Coronary artery (tissue), 2 donors: ENCODE measurements at places on chromosomes 13 and 19.

DNA sequence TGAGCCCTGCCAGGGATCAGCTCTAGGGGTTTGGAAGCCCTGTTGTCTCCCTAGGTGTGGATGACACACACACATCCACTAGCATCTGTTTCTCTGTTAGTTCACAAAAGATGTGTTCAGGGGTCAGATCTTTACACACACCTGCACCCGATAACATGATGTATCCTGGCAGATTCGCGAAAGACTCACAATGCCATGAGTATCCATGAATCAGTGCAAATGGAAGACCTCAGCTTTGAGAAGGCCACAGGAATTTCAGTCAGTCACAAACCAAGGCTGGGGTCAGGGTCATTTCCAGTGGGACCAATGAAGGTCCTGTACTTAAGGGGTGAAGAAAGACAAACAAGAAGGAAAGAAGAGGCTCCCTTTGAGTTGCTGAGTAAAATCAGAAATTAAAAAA, 898.2 kb downstream of the UQCRFS1 start:
- no peak for DNase-seq

DNA sequence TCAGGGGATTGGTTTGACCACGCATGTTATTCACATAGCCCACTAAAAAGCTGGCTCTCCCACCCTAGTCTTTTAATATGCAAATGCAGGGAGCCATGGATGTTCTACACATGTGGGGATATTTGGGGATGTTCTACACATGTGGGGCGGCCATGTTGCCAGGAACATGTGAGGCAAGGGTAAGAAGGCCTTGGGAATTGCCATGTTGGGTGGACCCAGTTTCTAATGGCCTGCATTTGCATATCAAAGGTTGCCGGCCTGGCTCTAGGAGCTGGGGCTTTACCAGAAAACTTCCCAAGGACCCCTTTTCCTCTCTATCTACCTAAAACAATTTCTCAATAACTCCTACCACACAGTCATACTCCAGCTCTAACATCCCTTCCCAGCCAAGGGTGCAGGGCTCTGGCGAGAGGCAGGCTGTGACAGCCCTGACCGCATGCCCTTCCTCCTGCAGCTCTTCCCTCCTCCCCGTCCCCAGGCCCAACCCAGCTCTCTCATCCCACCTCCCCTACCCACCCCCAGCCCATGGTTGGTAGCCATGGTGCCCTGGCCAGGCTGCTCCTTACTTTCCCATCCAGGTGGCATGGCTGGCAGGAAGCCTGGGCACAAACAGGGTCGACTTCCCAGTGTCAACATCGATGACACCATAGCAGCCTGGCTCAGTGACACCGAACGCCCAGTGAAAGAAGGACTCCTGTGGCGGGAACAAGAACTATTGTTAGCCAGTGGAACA, 11.0 kb downstream of the PEPD start:
- DNase-seq: no peak

- no peak for DNase-seq
These were observed 714 bp downstream of the POLRMT start for GRCh38 chr19:632579-633067.

- DNase-seq: no peak
These were observed 155.7 kb downstream of the TNFRSF19 start for GRCh38 chr13:23725922-23726321.

GRCh38 chr13:99313501-99313900, 6.3 kb upstream of the GPR183 start:
- DNase-seq: no peak

- no peak for DNase-seq
These were observed 231.2 kb downstream of the ZIC5 start for GRCh38 chr13:99740251-99740979.

GRCh38 chr13:91356919-91357612, 9.6 kb downstream of the MIR17HG start:
- no peak for DNase-seq

GRCh38 chr13:98252931-98253470, 75.9 kb upstream of the RNF113B start:
- peak; percentile 4 for DNase-seq

DNA sequence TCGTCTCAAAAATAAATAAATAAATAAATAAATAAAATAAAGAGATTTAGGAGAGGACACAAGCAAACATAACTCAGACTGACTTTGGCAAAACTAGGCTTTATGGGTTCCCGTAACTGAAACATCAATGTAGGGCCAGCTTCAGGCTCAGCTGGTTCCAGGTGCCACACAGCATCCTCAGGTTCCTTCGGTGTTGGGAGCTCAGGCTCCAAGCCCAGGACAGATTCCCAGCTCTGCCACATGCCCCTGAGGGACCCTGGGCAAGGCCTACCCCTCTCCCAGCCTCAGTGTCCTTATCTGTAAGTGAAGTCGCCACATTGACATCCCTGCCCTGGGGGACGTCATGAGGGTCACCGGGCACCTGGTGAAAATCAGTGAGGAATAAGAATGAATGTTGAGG, 18.7 kb downstream of the MISP start:
- no peak for DNase-seq

GRCh38 chr13:40987606-40988280, 31.4 kb downstream of the ELF1 start:
- no peak for DNase-seq

GRCh38 chr13:104993708-104994107, 1541.8 kb downstream of the EFNB2 start:
- no peak for DNase-seq

- no peak for DNase-seq
These were observed 91.0 kb upstream of the RAP2A start for GRCh38 chr13:97342936-97343335.

DNA sequence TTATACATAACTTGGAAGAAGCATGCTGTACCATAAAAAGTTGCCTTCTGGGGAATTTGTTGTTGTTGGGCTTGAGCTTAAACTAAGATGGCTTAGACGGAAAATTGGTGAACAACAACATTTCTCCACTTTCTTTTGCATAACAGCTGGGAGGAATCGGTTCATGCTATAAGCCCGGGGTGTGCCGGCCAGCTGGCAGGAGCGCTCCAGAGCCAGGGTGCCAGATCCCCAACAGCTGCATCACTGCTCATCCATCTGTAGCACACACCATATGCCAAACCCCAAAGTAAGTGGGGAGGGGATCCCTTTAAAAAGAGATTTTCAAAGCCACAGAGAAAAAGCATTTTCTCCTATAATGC, 419.5 kb upstream of the ARGLU1 start:
- DNase-seq: no peak

GRCh38 chr13:52026246-52026626, 1.7 kb downstream of the UTP14C start:
- DNase-seq: no peak

DNA sequence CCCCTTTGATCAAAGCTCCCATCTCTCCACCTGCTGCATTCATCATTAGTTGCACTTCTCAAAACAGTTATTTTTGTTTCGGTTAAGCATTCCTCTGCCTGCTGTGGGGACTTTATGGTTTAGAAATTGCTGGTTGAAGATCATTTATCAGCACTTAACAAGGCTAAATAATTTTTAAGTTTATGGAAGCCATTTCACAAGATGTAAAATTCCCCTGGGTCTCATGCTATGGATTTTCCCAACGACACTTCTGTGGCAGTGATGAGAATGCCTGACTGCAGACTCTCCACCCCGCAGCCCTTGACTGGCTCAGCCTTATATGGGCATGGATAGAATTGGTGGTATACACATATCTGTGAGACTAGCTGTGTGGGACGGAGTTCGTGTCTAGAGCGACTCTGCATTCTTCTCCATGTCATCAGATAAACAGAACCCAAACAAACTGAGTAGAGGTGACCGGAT, 52.8 kb downstream of the COL4A2 start:
- DNase-seq: peak; percentile 69

DNA sequence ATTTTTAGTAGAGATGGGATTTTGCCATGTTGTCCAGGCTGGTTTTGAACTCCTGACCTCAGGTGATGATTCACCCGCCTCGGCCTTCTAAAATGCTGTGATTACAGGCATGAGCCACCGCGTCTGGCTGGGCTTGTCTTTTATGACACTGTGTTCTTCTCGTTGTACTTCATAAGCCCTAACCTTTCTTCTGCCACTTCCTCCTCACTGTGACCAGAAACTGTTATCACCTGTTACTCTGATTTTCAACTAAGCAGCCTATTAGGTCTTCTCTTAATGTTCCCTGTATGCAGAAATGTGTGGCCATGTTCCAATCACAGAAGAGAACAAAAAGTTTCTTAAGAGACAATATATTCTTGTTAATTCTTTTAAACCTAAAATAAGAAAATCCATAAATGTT, 16.4 kb downstream of the ZNF790 start:
- no peak for DNase-seq

- DNase-seq: no peak
These were observed 3.8 kb upstream of the GARIN5A start for GRCh38 chr19:50480281-50481111.

- peak; percentile 46 for DNase-seq
These were observed 113.1 kb downstream of the GNG7 start for GRCh38 chr19:2589441-2589840.

DNA sequence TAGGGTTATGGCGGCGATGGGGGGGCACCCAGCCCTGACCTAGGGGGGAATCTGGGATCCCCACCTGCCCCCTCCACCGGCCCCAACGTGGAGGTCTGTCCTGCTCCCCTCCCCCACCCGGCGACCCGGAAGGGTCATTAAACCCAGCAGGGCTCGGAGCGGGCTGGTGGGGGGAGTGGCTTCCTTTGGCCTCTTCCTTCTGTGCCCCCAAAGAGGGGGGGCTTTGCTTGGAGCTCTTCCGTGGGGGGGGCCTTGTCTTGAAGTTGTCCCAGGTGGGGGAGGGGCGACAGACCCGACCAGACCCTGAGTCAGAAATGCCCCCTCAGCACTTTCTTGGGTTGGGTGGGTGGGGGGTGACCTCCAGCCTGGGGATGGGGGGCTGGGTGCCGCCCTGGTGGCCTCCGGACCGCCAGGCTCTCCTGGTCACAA, 1.5 kb downstream of the ARID3A start:
- no peak for DNase-seq

DNA sequence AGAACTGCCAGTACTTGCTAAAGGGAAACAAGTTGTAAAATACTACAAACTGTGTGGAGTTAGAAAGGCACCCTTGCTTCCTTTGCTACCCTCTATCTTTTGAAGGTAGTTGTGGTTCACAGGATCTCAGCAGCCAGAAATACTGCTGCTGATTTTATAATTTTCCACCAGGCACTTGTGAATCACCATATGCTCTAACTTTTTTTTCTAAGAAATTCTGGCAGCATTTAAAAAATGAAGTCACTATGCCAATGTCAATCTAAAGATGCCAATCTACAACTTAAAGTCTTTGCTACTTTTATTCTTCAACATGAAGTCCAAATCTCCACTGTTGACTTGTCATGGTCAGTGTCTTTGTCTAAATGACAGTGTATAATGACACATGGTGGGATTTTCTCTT, 327.7 kb downstream of the ITGBL1 start:
- no peak for DNase-seq

DNA sequence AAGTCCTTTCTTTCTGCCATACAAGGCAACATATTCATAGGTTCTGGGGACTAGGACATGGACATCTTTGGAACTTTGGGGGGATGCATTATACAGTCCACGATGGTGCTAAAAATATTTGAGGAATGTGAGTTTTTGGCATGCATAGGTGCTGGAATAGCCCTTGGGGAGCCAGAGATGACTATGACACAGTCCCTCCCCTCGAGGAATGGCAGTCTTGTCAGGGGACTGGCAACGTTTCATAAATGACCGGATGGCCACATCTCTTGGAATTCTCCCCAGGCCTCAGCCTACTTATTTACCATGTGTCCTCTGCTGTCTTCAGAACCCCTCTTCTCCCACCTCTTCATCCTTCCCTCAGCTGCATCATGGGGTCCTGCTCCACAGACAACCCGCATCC, 13.6 kb downstream of the MEIOSIN start:
- no peak for DNase-seq

DNA sequence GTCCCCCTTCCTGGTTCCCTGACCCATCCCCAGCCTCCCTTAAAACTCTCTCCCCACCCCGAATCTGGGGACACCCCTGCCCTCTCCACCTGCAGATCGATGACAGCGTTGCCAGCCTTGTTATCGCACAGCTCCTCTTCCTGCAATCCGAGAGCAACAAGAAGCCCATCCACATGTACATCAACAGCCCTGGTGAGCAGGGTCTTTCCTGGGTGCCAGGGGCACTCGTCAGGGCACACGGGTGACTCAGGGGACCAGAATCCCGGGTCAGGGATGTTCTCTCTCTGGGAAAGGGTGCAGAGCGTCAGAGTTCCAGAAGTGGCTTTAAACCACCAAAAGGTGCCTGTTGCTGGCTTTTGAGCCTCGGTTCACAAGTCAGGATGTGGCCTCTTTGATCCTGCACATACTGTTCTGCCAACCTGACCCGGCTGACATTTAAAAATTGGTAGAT, 1.0 kb downstream of the CLPP start:
- DNase-seq: no peak

DNA sequence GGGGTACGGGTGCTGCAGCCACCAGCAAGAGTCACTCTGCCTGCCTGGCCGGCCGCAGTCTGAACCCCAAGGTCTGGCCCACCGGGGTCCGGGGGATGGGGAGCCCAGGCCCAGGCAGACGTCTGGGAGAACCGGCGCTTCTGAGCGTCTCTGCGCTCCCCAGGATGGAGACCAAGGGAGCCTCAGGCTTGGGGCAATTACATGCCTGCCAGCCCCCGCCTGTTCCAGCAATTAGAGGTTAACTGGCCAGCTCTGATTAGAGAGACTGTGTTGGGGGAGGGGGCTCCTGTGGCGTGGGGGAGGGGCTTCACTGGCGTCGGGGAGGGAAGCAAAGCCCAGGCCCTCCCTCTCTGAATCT, 11.9 kb downstream of the MEIS3 start:
- no peak for DNase-seq

DNA sequence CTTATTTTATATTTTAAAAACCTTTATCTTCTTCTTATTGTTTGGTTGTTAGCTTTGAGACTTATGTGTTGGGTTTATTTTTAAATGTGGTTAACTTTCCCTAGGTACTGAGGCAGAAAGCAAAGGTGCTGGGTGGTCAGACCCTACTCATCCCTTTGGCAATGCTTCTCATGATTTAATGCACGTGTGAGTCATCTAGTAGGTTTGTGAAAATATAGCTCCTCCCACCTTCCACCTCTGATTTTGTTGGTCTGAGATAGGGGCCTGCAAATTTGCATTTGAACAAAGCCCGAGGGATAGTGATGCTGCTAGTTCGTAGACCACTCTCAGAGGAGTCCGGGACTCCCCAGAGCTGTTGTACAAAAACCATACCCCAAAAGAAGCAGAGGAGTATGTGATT, 771.3 kb upstream of the ARGLU1 start:
- DNase-seq: no peak
